CD4-positive, alpha-beta T cell treated with Interleukin-17A for 1 hour (primary cell): ENCODE measurements at places on chromosomes 2 and 18.

DNA sequence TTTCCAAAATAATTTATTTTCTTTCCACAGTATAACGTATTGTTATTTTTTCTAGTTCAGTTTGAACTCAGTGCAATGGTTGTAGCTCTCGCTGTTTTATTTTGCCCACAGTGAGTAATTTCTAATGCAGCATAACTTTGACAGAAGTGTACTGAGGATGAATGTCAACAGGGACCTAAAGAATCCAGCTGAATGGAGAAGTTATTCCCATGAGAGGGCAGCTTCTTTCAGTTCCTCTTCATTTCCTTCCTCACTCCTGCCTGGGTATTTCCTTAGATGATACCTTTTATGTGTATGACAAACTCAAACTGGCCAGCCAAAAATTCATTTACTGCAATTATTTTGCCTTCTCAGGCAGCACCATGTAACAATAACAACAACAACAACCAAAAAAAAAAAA, 1223.1 kb upstream of the ZEB2 start:
- no peak for DNase-seq

GRCh38 chr2:161409308-161409907, 6.7 kb upstream of the TBR1 start:
- no peak for DNase-seq

GRCh38 chr2:151900331-151900730, 72.1 kb upstream of the ARL5A start:
- DNase-seq, result no peak

- DNase-seq, result no peak
Observed at GRCh38 chr2:189505492-189505891, 64.2 kb downstream of the WDR75 start.

GRCh38 chr2:238863749-238864206, 15.9 kb downstream of the TWIST2 start:
- no peak for DNase-seq

DNA sequence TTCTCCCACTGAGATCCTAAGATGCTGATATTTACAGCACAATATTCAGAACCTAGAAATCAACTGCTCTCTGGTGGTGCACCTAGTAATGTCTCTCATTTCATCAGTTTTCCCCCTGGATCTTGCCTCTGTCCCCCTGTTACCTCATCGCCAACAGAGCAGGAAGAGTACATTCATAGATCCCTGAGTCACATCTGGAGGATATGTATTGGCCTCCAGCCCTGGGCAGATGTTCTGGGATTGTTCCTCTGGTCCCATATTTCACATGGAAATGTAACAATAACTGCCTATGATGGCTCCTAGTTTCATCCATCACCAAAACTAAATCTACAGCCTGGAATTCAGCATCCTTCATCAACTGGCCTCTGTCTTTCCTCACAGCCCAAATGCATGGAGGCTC, 278.8 kb upstream of the SLC14A2 start:
- DNase-seq, result no peak

- DNase-seq, result no peak
Observed at GRCh38 chr2:28842042-28842441, 28.1 kb downstream of the TRMT61B start.

- DNase-seq, result no peak
Observed at GRCh38 chr2:20334605-20335203, 15.9 kb downstream of the PUM2 start.

- DNase-seq, result peak; percentile 52
Observed at GRCh38 chr2:175690113-175690837, 311.8 kb downstream of the LNPK start.

DNA sequence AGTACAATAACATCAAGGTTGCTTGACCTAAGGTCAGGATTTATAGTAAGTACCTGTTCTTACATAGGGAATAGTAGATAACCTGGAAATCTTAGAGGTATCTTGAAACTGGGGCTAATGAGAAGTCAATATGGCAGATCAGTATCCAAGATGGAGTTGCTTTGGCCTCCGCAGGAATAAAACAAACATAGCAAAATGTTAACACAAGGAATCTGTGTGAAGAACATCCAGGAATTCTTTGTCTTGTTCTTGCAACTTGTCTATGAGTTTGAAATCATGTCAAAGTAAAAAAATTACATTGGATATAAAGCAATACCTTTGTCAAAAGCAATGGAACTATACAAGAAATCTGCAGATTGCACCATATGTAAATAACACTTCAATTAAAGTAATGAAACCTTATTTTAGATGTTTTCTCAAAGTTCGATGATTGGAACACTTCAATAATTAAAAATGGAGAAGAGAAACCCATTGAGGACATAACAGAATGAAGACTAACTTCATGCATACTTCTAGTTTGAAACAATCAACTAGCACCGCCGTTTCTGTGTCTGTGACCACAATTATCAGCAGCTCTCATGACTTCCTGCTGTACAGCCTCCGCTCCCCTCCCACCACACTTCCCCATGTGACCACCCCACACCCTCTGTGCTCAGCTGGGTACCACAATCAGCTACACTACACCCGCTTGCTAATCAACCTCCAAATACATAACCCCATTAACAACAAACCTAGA, 27.6 kb downstream of the C2orf76 start:
- DNase-seq, result peak; percentile 61

DNA sequence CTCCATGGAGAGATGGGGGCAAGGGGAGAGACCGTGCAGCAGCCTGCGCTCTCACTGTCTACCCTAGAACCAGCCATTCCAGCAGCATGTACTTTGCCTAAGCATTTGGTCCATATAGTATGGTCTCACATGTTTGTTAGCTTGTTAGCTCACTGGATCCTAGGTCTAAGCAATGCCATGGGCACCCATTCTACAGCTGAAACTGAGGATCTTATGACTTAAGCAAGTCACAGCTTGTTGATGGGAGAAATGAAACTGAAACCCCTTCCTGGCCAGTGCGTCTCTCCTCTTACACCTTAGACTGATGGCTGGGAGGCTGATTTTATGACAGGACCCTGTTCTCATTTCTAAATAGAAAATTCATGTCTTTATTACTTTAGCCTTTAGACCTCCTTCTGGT, 90.1 kb downstream of the EPAS1 start:
- DNase-seq, result no peak

DNA sequence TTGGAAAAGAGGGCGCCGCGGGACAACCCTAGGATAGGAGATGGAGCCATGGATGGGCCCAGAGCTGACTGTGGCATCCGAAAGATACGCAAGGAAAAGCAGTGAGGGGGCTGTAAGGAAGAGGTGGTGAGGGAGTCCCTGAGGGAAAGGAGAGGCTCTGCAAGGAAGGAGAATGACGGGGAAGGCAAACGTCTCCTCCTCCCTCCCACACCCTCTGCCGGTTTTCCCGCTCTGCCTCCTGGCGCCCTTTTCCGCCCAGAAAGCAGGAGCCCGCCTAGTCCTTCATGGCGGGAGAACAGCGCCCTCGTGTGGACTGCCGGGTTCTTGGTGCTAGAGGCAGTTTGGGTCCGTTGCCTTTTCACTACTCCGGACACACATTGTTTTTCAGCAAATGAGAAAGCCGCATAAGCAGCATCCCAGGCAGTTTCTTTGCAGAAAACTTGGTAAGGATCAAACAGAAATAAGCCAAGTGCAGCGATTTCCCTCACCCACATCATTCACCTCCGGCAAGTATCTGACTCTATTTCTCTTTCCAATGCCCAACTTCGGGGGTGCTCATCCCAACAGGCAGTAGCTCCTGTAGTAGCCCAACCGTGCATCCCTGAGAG, 200.4 kb downstream of the INO80D start:
- DNase-seq, result peak; percentile 40

DNA sequence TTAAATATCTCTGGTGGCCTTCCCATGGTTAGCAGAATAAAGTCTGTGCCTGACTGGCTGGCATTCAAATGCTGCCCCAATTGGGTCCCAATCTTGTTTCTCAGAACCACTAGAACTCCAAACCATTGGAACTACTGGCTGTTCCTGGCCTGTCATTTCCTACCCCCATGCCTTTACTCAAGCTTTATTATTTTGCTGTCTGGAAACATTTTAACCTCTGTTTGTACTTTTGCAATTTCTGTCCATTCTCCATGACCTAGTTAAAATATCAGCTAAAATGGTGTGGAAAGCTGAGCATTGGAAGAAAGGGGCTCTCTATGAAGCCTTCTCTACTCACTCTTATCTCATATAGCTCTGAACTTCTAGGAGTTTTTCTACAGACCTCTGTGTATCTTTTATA, 38.7 kb downstream of the RAPGEF4 start:
- no peak for DNase-seq

- no peak for DNase-seq
Observed at GRCh38 chr2:166984797-166985196, 96.5 kb downstream of the XIRP2 start.
